ENCODE measurements at places on chromosomes 4 and X.

DNA sequence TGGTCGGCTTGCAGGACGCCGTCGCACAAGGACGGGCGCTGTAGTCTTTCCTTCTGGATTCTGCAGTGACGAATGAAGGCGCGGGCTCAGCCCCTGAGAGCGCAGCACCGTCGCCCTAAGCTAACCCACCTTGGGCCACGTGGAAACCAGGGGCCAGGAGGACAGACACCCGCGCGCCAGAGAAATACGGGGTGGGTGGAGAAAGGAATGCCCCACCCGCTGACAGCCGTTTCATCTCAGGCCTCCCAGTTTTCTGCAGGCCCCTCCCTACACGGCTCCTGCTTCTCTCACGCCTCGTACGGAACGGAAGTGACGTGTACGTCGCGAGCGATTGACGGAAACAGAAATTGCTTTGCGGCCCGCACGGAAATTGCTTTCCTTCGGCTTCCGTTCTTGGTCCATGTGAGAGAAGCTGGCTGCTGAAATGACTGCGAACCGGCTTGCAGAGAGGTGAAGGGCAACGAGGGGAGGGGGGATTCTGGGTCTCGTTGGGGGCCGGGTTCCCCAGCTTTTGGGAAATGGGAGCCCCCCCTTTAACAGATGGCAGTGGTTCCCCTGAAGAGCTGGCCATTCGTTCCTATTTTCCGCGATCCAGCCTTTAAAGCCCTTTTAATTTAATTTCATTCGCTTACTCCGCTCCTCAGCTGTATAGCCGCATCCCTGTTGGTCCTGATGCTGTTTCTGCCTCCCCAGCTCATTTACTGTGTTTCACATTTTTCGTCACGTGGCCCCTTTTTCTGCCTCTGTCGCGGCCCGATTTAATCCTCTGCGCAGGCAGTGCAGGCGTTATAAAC lies at the start of gene UTP14A:
UTP14A (plus strand) TSS at position 378 of the 794 bp plus-strand sequence; CDS start at position 425, 47 bp downstream.
- peak; percentile 86 for DNase-seq

- DNase-seq = no peak
Measured at GRCh38 chrX:129553619-129554288, 13.7 kb downstream of the OCRL start.

DNA sequence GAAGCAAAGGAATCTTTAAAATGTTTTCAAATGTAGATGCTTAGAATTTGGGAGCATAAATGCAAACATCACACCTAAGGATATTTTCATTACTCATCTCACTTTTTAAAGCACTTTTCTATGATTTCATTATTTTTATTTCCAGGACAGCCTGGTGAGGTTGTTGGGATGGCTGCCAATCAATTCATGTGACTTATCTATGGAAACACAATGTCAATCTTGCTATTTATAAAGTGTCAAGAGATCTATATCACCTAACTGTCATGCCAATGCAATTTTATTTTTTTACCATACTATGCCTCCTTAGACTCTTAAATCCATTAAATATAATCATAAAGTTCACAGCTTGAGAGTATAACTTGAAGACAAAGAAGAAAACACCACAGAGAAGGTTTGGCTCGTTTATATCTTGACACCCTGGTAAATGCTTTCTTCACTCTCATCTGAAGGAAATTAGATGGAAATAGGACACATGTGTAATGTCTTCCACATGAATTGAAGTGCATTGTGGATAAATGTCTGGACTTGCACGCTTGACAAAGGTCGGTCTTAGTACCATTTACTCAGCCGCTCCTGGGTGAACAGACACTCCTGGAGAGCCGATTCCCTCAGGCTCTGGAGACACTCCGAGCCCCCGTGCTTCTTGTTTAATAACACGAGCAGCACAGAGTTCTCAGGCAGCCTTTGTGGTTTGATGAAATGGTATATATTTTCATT lies 425.7 kb upstream of the FAT1 start:
- DNase-seq = no peak

- DNase-seq = no peak
Measured at GRCh38 chr4:35520059-35520458, 724.3 kb downstream of the ARAP2 start.

GRCh38 chr4:147219145-147219544 lies 261.8 kb upstream of the EDNRA start:
- no peak for DNase-seq

DNA sequence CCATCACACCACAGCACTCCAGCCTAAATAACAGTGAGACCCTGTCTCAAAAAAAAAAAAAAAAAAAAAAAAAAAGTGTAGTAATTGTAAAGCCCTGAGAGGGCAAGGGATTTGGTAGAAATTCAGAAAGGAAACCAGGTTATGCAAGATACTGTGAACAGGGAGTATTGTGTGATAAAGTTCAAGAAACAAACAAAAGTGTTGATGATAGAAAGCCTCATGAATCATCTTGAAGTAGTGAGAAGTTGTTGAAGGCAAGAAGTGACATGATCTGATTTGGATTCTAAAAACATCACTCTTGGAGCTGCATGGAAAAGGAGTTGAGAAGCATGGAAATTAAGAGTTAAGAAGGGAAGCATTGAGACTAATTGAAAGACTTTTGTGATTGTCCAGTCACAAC lies 102.2 kb downstream of the RAP1GDS1 start:
- DNase-seq = no peak

DNA sequence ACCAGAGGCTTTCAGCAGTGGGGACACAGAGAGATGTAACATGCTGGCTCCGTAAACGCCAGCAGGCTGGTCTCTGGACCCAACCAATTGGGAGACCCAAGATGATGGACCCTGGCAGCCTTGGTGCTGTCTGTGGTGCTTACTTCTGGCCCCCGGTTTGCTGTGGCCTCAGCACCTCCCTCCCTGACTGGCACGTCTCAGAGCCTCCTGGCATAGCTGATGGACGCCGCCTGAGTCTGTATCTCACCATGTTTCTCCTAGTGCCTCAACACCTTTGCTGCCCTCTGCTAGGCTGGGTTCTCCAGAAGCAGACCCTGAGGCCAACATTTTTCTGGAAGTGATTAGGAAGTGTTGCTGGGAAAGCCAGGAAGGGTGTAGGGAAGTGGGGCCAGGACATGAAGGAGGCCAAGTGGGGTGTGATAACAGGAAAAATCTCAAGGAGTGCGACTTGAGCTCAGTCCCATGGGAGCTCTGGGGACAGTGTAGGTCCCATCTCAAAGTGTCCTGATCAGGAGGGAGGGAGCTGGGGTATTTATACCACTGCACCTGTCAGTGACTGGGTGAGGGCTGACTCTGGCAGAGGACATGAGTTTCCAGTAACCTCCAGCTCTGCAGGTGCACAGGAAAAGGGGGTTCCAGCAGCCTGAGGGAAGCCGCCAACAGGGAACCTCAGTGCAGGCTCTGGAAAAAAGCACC lies 31.8 kb downstream of the PPP2R2C start:
- DNase-seq = no peak

DNA sequence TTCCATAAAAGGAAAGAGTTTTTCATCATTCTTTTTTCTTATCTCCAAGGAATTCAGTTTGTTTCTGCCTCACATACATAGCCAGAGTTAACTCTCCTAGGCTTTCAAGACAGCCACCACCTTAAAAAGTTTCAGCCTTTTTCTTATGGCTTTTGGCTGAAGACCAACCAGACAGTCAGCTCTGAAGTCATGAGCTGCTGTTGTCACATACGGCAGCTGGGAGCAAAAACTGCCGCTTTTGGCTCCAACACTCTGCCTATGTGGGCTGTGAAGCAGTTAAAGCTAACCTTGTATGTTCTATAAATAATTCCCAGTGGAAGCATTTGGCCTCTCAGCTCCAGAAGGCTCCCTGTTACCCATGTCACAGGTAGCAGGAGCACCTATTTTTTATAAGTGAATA lies 104.1 kb downstream of the KLHL4 start:
- DNase-seq = peak; percentile 34

- peak; percentile 52 for DNase-seq
Measured at GRCh38 chr4:175308236-175308635, 390.1 kb downstream of the ADAM29 start.

DNA sequence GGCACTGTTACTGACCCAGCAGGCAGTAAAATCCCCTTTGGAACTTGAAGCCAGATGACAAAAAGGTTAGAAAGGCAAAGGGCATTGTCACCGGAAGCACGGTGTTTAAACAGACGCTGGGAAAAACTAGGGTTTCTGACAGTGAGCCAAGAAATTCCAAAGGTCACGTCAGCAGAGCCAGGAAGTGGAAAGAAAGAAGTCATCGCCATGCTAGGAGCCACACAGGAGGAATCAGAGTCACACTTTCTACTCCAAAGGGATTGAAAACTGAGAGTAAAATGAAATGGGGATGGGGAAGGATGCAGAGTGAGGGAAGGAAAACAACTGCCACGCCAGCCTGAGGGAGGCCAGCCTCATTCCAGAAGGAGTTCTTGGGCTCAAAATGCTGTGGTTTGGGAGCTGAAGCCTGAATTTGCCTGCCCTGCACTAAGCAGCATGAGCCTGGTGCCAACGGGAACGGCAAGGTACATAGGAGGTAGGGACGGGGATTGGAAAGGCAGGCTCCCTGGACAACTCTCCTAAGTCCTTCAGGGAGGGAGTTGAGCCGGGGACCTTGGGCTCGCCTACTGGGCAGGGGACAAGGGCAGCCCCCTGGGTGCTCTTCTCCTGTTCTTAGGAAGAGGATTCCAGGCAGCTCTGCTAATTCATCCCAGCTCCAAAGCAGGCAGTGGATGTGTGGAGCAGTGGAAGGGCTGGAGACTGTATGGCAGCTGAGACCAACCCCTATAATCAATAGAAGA lies 66.8 kb downstream of the SOWAHB start:
- DNase-seq = peak; percentile 61

All from brain microvascular endothelial cell (primary cell).